HS-5 (cell line): ENCODE measurements at places on chromosomes 11 and 22.
A peak's percentile ranks its signal among the peaks of the same experiment; 100 is the strongest.

- DNase-seq = no peak
These were observed 174.2 kb upstream of the PDGFD start for GRCh38 chr11:104338186-104338585.

DNA sequence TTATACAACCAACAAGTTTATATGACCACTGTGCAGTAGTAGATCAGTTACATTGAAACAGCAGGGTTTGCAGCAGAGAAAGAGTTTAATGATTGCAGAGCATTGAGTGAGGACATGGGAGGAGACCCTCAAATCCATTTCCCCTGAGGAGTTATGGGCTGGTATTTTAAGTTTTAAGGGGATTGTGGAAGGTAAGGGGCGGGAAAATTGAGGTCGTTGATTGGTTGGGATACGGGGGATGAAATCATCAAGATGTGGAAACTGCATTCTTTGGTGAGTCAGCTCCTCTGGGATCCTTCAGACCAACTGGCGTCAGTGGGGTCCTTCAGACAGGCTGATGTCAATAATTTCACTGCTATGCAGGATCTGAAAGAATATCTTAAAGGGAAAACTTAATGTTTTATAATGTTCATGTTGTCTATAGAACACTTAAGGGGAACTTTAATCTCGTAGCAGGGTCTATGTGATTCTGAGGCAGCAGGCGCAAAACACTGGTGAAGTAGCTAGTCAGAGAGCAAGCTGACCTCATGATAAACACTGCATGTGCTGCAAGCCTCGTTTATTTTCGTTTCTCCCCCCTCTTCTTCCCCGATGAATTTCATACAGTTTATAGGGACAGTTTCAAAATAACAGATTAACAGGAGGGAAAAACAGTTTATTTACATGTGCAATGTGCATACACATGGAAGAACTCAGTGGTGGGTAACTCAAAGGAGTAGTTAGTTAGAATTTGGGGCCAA is 17.4 kb upstream of the BACE1-AS start:
- peak; percentile 86 for DNase-seq

- DNase-seq = no peak
These were observed 226.3 kb downstream of the DSCAML1 start for GRCh38 chr11:117570701-117571100.

- no peak for DNase-seq
These were observed 6.5 kb upstream of the FJX1 start for GRCh38 chr11:35611741-35612140.

GRCh38 chr11:1532014-1532586 is 40.0 kb downstream of the DUSP8 start:
- no peak for DNase-seq

DNA sequence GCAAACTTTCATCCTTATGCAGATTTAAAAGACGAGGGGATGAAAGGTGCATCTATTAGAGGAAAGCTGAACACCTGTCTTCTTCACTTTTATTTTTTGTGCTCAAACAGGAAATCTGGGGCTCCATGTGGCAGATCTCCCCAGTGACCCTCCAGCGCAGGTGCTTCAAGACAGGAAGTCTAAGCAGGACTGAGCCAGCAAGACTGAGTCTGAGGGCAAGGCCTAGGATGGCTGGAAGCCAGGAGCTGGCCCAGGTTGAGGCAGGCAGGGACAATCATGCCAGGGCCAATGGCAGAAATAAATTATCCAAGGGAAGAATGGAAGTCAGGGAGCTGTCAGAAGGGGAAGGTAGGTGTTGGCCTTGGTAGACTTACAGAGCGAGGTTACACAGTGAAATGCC is 101.1 kb upstream of the SPON1 start:
- no peak for DNase-seq

DNA sequence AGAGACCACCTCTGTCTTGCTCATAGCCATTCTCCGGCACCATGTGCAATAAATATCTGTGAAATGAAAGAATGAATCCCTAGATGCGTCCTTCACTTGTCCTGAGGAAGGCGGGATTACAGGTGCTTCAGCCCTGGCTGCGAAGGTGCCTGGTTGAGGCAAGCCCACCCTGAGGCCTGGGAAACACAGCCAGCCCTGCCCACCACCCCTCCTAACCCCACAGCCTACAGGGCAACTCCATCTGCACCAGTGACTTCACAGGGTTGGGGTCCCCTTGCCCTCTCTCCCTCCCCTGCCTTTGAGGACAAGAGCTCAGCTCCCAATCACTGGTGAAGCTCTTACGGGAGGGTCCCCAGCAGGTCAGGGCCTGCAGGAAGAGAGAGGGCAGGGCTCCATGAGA is 17.5 kb upstream of the SCGB1A1 start:
- DNase-seq = no peak

GRCh38 chr11:65854852-65855837 is 2.8 kb downstream of the CFL1 start:
- DNase-seq = no peak

DNA sequence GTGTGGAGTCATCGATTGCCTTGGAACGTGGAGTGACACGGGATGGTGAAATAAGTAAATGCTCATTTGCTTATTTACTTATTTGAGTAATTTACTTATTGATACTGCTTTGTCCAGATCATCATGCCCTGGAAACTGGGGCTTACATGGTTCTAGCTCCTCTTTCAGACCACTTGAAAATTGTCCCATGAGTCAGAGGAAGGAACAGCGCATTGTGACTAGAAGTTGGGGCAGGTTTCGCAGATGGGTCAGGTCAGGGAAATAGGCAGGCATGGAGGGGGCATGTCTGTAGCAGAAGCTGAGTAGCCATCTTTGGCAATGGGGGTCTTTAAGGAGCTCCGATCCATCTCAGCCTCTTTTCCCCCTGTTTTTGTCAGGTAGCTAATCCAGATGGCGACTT is 104.2 kb upstream of the SORL1-AS1 start:
- DNase-seq = no peak

DNA sequence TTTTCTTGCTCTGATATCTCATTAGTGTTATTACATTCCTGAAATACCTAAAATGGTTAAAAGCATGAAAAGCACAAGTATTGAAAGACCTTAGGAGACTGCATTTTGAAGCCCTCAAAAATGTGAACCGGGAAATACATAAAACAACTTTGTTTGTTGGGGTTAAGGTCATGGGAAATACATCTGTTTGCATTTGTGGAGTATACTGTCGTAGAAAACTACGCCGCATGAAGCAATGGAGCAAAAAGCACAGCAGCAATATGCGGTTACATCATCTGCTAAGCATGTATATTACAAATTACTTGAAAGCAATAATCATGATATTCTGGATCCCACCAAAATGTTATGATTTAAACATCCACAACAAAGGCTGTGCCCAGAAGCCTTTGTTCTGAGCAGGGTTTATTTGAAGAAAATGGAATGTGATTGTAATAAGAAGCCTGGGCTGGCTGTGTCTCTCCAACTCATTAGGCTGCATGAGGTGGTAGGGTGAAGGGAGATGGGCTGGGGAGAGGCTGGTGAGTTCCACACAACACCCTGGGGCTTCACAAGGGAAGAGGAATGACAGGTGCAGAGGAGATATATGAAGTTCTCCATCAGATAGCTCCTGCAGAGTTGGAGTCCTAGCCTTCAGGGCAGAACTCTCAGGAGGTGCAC is 64.7 kb upstream of the LIN7C start:
- no peak for DNase-seq

DNA sequence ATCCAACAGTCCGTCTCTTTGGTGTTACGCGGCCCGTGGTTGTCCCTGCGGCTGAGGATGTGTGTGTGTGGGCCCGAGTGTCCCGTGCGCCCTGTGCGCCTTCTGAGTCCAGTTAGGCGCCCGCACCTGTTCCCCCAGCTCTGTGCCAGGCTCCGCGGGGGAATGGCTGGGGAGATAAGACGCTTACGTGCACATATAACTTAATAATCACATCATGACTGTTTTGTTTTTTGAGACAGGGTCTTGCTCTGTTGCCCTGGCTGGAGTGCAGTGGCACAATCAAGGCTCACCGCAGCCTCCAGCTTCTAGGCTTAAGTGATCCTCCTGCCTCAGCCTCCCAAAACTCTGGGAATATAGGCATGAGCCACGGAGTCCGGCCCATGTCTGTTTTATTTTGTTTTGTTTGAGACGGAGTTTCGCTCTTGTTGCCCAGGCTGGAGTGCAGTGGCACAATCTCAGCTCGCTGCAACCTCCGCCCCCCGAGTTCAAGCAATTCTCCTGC is 817 bp downstream of the ARL2 start:
- no peak for DNase-seq

- no peak for DNase-seq
These were observed 424.5 kb upstream of the ANO5 start for GRCh38 chr11:21768388-21768787.

DNA sequence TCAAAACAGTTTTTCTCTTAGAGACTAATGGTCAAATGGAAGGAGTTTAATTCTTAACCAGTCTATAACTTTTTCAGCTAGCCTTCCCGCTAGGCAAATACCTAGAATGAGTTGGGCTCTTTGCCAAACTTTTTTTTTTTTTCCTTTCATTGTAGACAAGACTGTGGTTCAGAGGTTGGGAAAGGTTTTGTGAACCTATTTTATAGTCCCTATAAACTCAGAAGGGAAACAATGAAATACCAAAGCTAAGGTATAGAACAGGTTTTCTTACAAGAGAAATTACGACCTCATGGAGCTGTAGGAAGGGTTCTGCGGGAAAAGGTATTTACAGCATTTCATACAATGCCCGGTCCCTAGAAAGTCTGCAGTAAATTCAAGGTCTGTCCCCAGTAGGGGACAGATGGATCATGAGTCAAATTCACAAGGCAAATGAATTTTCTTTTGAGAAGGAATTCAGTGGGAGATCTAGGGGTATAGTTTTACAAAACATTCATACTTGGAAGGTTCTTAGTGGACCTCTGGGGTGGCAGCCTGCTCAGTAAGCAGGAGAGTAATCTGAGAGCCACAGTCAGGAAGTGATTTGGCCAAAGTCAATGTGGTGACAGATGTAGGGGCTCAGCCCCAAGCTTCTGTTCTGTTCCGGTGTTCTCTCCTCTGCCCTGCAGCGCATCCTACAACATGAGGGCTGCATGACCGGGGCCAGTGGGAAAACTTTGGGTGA is 146.8 kb downstream of the DBX1 start:
- no peak for DNase-seq

GRCh38 chr11:23973244-23973643 is 523.6 kb upstream of the LUZP2 start:
- no peak for DNase-seq

DNA sequence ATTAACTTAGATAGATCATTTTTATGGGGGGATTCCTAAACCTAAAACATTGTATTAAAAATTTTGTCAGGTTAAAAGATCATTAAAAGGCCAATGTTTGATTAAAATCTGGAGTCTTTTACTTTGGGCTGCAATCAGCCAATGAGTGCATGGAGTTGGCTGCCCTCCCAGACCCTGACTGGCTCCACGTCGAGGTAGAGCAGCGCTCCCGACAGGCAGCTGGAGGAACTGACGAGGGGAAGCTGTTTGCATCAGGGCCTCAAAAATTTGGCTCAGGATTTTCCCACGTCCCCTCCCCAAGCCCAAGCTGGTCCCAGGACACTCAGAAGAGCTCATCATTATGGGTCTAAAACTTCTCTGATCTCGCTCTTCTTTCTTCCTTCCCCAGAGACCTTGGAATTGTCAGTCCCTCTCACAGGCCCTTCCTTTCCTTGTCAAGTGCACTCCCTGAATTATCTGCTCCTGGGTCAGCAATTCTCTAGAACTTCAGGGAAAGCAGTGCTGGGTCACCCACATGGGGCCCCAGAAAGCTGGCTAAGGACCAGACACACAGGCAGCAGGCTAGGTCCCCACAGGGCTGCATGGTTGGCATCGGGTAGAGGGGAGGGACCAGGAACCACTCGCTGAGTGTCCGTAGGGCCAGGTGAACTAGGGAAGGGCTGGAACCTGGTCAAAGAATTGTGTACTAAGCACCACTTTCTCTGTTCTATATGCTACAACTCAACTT is 119.6 kb upstream of the IGLL5 start:
- no peak for DNase-seq

DNA sequence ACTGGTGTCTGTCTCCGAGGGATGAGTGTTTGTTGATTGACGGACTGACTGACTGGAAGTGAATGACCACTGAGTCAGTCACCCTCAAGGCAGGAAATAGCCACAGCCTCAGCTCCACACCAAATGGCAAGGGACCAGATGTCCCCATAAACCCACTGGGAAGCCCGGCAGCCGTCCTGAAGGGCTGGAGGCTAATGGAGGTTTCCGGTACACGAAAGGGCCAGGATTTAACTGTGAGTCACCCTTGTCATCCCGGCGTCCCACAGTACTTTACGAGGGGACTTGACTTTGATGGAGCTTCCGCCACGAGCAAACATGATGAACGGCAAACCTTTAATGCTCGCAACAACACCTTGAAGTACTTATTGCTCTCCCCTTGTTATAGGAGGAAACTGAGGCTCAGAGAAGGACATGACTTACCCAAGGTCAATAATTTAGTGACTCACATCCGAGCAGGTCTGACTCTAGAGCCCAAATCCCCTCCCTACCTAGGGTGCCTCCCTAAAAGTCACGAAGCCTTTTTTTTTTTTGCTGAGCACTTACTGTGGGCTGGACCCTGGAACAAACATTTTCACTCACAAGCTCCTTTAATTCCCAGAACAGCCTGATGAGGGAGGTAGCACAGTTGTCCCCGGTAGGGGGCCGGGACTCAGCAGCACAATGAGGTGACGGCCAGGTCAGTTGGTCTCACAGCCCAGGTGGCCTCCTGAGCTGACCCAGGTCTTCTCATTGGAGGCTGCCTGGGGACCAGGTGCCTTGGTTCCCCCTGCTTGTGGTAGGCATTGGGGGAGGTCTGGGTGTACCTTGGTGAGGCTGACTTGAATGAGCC is 25.2 kb upstream of the GCAT start:
- no peak for DNase-seq

- DNase-seq = no peak
These were observed 14.0 kb downstream of the RAB36 start for GRCh38 chr22:23159291-23159630.

GRCh38 chr22:44928711-44929358 is 81.0 kb downstream of the PHF21B start:
- no peak for DNase-seq

DNA sequence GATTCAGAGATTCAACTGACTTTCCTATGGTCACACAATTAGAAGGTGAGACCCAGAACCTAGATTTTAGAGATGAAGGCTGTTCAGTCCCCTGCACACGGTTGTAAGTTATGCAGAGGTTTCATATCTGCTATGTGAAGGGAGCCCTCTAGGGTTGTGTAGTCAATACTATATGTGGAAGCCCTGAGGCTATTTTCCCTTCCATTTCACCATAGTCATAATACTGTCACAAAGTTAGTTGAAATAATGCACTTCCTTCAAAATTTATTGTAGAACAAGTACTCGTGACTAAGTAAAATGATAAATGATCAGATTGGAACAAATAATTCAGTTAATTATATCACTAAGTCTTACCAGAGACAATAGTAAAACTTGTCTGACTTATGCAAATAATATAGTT is 48.8 kb downstream of the ENDOD1 start:
- DNase-seq = no peak

- DNase-seq = no peak
These were observed 1.3 kb downstream of the ABTB2 start for GRCh38 chr11:34356576-34356912.

GRCh38 chr11:127493330-127494022 is 492.9 kb upstream of the KIRREL3 start:
- no peak for DNase-seq

GRCh38 chr22:44075670-44076069 is 51.6 kb downstream of the PARVB start:
- DNase-seq = no peak
